Epithelial cell of esophagus (primary cell): ENCODE measurements at places on chromosomes 6 and 20.
A peak's percentile ranks its signal among the peaks of the same experiment; 100 is the strongest.

GRCh38 chr6:161029195-161029809 lies 37.7 kb downstream of the MAP3K4 start:
- DNase-seq: peak; percentile 35

- peak; percentile 16 for DNase-seq
Observed at GRCh38 chr6:140253096-140253495, 878.6 kb upstream of the CITED2 start.

DNA sequence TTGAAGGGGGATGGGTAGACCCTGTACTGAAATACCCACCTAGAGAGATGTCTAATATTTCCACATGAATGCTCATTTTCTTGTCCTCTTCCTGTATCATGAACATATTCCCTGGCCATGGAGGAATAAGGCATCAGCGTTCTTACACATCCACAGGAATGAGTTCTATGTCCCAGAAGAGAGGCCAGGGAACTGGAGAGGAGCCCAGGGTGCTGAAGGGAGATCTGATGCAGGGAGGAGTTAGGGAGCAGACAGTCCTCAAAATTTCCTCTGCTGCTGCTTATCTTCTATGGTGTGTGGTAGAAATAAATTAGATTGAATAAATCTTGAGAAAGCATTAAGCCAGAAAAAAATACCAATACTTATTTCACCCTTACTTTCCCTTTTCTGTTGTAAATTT lies 295.0 kb downstream of the KCNQ5 start:
- no peak for DNase-seq

DNA sequence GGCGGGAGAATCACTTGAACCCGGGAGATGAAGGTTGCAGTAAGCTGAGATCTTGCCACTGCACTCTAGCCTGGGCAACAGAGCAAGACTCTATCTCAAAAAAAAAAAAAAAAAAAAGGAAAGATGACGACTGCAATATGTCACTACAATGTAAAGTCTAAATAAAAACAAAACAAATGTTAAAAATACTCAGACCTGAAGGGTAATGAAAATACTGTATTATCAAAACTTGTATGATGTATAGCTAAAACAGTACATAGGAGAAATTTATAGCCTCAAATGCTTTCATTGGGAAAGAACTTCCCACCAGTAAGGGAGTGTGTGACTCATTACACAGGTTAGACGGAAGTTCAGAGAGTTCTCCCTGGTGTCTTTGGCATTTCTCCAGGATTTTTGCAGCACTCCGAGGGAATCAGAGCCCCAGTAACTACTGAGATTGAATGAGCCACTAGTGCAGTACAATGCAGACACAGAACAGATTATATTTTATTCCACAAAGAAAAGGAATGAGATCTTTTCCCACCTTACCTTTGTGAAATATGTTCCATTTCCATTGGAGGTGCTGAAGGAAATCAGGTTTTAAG lies 12.5 kb upstream of the RALGAPB start:
- DNase-seq: peak; percentile 93

- no peak for DNase-seq
Observed at GRCh38 chr20:16011519-16011918, 561.7 kb downstream of the KIF16B start.

- DNase-seq: peak; percentile 96
Observed at GRCh38 chr6:3803627-3804468, 45.3 kb upstream of the FAM50B start.

GRCh38 chr20:10260316-10260715 lies 41.7 kb downstream of the SNAP25 start:
- DNase-seq: no peak

DNA sequence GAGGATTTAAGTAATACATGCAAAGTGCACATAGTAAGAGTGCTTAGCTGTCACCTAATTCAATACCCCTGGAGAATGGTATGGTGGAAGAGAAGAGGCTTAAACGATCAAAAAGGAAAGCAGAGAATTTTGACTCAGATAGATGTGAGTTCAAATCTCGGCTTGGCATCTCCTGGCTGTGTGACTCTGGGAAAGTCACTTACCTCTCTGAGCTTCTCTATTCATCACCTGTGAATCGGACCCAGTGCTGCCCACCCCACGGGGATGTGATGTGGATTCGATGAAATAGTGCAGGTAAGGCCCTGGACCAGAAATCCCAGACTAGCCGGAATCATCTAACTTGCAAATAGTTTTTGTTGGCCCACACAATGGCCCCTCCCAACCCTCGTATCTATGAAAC lies 1.8 kb upstream of the B4GALT5 start:
- no peak for DNase-seq

GRCh38 chr20:20360464-20360863 lies 7.4 kb upstream of the INSM1 start:
- DNase-seq: peak; percentile 71

DNA sequence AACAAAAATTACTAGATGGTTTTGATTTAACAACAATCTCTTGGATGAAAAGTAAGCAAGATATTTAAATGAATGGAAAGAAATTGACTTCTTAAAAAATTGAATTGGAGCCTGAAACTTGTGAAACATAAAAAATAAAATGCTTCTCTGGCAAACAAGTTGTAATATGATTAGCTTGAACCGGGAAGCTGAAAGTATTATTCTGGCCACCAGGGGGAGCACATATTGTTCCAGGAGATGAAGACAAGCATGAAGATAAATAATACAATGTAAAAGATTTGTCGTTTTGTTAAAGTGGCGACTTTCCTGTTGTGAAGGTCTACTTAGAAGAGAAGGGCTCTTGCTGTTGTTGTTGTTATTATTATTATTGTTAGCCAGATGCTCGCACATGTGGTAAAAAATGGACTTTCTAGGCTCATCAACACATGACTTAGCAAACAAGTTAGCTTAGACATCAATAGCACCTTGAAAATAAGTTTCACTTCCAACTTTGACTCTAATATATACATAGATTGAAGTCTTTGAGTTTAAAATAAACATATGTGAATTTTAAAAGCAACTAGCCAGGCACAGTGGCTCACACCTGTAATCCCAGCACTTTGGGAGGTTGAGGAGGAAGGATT lies 14.2 kb downstream of the PAX1 start:
- DNase-seq: peak; percentile 77

- peak; percentile 78 for DNase-seq
Observed at GRCh38 chr20:47330933-47331708, 25.4 kb downstream of the ZMYND8 start.

- DNase-seq: no peak
Observed at GRCh38 chr20:61048302-61048701, 203.8 kb upstream of the CDH4 start.

DNA sequence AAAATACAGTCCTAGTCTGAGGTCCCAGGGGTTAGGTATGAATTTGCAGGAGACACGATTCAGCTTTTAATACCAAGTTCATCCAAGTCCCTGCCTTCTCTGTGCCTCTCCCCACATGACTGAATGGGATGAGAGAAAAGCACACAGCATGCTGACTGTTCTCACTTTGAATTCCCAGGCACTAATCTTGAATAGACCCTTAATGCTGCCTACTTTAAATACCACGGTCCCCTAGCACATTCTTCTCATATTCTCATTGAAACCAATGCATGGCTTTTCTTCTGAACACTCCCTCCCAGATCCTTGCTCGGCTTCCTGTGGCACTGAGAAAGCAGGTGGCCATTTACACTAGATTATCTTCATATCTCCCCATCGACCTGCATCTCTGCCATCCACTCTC lies 30.1 kb upstream of the SCAF8 start:
- DNase-seq: no peak

GRCh38 chr6:7647504-7647903 lies 57.5 kb downstream of the SNRNP48 start:
- DNase-seq: no peak

GRCh38 chr20:24953621-24954133 lies 4.6 kb downstream of the CST7 start:
- no peak for DNase-seq

- peak; percentile 21 for DNase-seq
Observed at GRCh38 chr6:79225717-79226599, 8.5 kb downstream of the HMGN3 start.

DNA sequence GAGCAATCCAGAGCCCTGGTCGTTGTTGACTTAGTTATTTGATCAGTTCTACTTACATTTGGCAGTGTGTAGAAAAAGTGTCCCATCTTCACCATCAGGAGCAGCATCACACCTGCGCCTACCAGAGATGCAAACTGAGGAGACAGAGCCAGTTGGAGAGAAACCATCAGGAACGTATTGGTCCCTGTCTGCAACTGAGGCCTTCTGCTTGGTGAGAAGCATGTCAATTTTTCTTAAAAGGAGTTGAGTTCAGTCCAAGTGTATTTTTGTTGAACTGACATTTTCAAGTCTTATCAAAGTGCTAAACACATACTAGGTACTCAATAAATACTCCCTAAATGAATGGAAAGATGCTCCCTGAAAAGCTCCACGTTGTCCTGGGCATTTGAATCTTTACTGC lies 47.9 kb upstream of the SRPK1 start:
- no peak for DNase-seq

GRCh38 chr6:149840345-149841075 lies 23.6 kb downstream of the LRP11 start:
- peak; percentile 82 for DNase-seq

- DNase-seq: no peak
Observed at GRCh38 chr6:170134471-170135440, 156.1 kb downstream of the DLL1 start.

DNA sequence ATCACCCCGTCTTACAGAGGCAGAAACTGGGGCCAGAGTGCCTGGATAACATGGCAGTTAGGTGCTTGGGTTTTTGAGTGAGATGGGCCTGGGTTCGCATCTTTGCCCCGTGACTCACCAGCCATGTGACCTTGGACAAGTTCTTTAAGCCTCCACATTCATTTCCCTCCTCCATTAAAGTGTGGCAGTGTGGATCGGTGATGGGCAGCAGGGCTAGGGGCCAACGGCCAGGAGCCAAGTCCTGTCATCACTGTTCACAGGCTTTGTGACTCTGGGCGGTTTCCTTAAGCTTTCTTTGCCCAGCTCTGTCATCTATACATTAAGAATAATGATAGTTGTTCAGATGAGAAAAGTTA lies 85.5 kb upstream of the PMEPA1 start:
- DNase-seq: no peak

GRCh38 chr6:92109256-92109655 lies 1310.1 kb downstream of the EPHA7 start:
- DNase-seq: no peak

DNA sequence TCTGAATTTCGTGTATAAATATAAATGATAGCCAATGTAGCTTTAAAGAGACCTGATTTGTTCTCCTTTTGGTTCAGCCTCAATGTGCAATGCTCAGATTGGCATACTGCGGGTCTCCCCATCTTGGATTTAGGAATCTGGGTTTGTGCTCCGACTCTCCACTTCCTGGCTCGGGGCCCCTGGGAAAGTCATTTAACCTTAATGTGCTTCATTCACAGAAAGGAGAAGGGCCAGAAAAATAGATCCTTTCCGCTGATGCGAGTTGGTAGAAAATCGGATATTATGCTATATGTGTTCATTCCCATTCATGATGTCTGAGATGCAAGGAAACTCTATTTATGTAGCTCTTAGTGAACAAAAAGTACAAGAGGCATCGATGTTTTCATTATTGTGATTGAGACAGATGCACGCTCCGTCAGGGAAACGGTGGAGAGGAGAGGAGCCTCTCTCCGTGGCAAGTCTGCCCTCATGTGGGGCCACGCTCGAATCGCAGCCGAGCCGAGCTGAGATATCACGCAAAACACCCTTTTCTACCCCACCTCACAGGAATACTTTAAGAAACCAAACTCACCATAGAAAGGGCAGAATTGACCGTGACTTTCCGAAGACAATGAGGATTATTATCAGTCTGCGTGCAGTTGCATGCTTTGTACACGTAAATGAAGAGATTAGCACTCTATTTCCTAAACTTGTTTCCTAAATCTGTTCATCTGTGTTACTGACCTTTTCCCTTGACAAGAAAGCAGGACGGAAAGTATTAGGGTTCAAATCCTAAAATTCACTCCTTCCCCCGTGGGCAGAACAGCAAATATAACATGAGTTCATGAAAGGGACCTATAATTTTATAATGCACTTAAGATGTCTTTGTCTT lies 136.6 kb downstream of the COL9A1 start:
- peak; percentile 50 for DNase-seq

- DNase-seq: no peak
Observed at GRCh38 chr6:65116326-65116725, 590.7 kb downstream of the EYS start.

DNA sequence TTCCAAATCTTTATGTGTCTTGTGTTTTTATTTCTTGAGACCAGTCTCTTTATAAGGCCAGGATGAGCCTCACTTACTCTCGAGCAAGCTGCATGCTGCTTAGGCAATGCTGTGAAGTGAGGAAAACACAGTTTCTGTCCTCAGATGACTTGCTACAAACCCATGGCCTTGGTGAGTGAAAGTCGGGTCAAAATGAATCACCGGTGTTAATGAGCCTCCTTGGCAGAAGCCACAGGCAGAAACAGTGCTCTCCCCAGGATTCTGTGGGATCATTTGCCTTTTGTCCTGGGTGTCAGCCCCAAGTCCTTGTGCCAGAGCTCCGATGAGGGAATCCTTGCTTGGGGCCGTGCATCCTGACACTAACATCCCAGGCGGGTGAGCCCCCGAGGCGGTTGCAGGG lies 482.5 kb downstream of the QKI start:
- no peak for DNase-seq

DNA sequence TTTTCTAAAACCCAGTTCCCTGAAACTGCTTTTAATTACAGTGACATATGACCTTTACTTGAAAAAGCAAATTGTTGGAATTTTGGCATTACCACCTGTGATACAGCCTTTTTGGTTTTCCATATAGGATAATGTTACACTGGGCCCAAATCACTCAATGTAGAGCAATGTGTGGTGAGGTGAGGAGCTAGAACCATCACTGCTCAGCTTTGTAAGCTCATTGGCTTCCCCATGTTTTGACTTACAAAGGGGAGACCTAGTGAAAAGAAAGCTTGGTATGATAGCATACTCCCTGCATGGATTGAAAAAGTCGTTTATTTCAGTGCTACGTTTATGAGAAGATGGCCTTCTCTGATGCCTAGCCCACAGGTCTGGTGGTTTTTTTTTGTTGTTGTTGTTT lies 470.4 kb upstream of the EPHA7 start:
- no peak for DNase-seq

DNA sequence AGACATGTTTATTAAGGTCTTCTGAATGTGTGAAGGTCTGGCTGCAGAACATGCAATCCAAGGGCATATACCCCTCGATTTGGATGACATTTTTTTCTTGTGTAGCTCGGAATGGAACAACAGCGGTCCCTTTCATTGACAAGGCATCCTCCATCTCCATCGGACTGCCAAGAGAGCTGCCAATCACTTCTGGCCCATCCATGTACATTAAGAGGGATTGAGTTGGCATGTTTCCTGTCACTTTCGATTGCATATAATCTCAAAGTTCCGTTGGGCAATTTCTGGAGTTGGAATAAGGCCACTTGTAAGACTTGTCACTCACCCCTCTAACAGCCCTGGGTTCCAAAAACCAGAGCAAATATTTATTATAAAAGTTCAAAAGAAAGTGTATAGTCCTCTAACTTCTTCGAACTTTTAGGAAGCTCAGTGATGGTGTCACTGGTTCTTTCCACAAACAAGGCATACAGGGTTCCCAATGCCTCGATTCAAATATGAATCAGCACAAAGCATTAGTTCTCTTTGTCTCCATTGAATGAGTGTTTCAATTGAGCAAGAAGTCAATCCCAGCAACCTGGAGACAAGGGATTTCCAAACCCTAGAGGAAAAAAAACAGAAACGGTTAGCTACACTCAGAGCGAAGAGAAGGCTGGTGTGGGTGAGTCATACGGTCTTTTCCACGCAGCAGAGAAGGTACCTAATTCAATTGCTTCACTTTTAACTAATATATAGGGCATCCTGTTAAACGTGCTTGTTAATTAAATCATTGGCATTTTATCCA lies 10.9 kb downstream of the ZNF217 start:
- peak; percentile 99 for DNase-seq

- no peak for DNase-seq
Observed at GRCh38 chr6:151698931-151699700, 108.4 kb upstream of the ESR1 start.

- peak; percentile 84 for DNase-seq
Observed at GRCh38 chr6:32668226-32668747, 1.8 kb upstream of the HLA-DQB1 start.
